Urothelium cell line (cell line): ENCODE measurements at places on chromosomes 5 and 9.

DNA sequence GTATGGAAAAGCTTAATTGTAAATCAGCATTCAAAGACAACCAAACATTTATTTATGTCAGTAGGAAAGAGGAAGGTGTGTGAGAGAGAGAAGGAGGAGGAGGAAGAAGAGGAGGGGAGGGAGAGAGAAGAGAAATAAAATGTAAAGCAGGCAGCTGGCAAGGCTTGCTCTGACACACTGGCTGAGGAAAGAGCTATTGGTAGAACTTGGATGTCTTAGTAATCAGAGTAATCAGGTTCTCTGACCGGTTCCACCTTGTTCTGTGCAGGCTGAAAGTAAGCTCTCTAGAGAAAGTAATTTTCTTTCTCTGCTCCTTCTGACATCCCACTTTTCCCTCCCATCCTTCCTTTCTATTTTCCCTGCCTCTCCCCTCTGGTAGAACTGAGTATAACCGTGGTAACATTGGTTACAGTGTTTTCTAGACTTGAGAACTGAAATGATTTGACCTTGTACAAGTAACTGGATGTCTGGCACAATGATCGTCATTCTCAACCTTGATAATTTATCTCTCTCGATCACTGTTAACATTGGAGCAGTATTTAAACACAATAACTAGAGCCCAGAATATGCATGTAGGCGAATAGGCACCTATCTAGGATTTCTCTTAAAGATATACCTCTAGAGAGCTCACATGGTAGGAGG is 33.3 kb downstream of the TLE4 start:
- no peak for DNase-seq

DNA sequence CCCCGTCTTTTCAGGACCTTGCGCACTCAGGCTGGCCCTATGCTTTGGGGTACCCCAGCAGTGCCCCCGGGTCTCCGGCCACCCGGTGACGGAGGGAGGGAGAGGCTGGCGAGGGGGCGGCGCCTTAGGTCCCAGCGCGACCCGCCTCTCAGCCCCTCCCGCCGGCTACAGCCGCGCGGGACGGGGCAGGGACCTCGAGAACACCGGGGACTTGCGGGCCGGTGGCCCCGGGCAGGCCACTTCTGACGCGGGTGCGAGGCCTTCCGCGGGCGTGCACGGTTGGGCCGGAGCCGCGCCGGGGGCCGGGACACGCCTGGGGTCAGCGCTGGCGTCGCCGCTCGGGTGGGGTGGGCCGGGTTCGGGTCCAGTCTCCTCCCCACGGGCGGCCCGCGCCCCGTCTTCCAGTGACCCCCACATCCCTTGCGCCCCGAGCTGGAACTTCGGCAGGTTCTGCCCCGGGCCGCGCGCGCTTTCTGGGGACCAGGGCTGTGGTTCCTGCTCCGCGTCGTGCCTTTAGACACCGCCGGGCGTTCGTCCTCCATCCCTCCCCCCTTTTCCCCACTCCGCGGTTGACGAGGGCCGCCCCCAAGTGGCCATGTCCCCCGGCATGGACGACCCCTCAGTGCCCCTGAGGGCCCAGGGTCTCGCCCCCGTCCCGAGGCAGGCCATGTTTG is 3.8 kb upstream of the SQSTM1 start:
- no peak for DNase-seq

DNA sequence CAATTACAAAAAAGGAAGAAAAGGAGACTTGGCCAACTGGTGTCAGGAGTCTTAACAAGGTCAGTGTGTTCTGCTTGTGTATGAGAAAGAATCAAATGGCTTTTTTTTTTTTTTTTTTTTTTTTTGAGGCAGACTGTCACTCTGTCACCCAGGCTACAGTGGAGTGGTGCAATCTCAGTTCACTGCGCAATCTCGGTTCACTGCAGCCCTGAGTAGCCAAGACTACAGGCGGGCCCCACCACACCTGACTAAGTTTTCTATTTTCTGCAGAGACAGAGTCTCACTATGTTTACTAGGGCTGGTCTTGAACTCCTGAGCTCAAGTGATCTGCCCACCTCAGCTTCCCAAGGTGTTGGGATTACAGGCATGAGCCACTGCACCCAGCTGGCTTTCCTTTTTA is 3.1 kb upstream of the IL7R start:
- no peak for DNase-seq

- DNase-seq: no peak
Observed at GRCh38 chr5:179125789-179126505, 65.8 kb downstream of the ZNF354C start.

DNA sequence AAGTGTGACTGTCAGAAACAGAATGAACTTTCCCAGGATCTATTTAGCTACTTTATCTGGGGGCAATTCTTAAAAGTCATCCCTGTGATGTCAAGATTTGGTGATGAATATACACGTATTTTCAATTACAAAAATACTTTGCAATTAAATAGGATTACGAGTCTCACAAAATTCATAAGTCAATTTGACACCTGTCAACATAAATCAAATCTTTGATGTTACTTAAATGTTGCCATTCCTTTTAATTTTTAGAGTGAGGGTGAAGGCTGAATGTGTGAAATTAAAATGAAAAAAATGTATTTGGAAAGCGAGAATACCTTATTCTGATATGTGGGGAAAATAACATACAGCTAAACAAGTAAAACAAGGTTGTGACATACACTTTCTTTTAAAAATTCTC is 202.9 kb downstream of the EPB41L4A start:
- no peak for DNase-seq

DNA sequence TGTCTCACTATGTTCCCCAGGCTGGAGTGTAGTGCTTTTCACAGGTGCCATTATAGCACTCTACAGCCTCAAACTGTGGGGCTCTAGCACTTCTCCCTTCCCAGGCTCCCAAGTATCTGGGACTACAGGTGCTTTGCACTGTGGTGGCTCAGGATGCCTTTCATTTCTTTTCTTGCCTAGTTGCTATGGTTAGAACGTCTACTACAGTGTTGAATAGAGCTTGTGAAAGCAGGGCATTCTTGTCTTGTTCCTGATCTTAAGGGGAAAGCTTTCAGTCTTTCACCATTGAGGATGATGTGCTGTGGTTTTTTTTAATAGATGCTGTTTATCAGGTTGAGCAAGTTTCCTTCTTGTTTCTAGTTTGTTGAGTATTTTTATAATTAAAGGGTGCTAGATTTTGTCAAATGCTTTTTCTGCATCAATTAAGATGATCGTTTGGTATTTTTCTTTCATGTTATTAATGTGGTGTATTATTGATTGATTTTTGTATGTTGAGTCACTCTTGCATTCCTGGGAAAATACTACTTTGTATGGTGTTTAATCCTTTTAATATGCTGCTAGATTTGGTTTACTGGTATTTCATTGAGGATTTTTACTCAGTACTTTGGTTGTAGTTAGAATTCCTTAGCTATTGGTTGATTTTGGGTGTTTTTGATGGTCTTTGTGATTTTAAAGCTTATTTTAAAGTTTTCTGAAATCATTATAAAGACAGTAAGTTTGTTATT is 35.6 kb downstream of the GPBP1 start:
- DNase-seq: no peak

GRCh38 chr9:114723931-114724330 is 41.9 kb upstream of the TEX48 start:
- DNase-seq: no peak

DNA sequence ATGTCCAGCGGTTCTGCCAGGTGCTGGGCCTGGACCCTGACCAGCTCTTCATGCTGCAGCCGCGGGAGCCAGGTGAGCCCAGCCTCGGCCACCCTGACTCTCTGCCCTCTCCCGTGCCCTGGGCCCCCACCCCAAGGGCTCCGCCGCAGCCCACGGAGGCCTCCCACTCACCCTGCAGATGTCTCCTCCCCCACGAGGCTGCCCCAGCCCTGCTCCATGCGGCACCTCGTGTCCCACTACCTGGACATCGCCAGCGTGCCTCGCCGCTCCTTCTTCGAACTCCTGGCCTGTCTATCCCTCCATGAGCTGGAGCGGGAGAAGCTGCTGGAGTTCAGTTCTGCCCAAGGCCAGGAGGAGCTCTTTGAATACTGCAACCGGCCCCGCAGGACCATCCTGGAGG is 7.4 kb downstream of the RNF208 start:
- DNase-seq: no peak

DNA sequence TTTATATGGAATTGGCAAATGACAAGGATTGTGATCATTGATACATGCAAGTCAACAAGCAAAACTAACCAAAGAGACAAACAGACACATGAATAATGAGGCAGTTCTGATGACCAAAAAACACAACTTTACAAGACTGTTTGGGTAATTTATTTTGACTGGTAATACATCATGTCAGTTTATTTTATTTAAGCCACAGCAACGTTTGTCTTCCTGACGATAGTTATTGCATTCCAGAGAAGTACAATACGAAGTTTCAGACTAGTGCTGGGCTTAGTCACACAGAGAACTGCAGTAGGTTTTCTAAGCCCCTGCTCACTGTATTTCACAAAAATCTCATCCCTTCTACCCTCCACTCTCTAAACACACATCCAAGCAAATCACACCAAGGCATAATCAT is 514.2 kb downstream of the RAB3C start:
- DNase-seq: no peak

DNA sequence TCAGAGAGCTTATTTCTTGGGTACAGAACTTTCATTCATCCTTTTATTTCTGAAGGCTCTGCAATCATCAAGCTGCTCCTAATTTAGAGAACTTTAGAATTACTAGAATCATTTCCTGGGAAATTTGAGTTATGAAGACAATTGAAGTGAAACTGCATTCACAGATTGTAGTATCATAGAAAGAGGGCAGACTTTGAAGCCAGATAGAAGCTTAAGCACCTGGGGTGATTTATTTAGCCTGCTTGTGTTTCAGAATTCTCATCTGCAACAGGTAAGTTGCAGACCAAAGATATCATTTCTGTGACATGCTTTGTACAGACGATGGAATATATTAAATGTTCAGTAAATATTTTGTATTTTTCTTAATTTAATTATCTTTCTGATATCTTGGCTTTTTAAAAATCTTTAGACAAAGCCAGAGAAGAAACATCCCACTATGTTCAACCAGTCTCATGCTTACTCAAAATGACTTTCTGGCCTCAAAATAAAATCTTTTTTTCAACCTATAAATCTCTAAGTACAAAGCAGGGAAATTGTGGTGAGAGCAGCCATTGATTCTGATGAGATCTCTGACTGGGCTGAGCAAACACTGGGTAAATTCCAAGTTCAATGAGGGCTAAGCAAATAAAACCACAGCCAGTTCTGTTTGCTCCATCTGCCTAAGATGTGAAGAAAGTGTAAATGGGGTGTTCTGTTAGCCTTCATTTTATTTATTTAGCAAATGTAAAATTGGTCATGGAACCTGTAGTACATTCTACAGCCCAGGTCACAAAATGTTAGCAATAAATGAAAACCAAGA is 264.7 kb upstream of the CCNG1 start:
- DNase-seq: no peak

GRCh38 chr5:118407958-118408357 is 580.4 kb downstream of the DTWD2 start:
- no peak for DNase-seq

GRCh38 chr9:94157050-94157801 is 73.0 kb downstream of the PTPDC1 start:
- peak; percentile 45 for DNase-seq

GRCh38 chr9:134919303-134919702 is 1.6 kb upstream of the FCN1 start:
- DNase-seq: no peak

GRCh38 chr5:158521995-158522394 is 577.7 kb downstream of the EBF1 start:
- DNase-seq: no peak

DNA sequence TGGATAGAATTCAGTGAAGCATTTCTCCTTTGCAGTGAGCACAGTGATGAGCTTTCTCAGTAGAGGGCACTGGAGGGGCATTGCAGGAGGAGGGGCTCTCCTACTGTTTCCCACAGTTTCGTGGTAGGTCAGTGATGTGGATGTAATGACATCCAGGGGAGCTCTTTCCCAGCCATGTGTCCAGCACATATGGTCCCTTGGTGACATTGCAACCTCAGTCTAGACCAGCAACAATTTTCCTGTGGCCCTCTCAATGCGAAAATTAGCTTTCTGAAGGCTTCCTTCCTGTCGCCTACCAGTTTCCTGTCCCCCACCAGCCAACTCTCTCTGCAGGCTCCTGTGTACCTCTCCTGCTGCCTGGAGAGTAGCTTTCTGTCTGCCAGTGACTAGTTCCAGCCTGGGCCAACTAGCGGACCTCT is 6.9 kb upstream of the PDCL start:
- DNase-seq: no peak

- DNase-seq: no peak
Observed at GRCh38 chr9:89747596-89747995, 142.8 kb downstream of the GADD45G start.

GRCh38 chr5:150295741-150296486 is 6.3 kb upstream of the CAMK2A start:
- no peak for DNase-seq

- DNase-seq: no peak
Observed at GRCh38 chr5:82662340-82662739, 384.2 kb upstream of the RPS23 start.

DNA sequence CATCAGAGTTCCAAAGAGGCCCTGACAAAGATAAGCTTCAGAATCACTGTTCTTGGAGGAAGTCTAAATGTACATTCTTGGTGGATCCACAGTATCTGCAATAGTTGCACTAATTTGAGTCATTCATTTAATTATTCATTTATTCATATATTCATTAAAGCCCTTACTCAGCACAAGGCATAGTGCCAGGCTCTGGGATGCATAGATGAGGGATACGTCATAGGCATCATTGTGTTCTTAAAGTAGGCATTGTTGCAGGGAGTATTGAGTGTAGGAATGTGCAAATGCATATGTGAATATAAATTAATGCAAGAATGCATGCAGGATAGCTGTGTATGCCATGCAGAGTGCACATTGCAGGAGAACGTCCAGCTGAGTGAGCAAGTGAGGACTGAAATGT is 100.7 kb downstream of the DRD1 start:
- DNase-seq: no peak

GRCh38 chr5:158958021-158958994 is 141.4 kb downstream of the EBF1 start:
- DNase-seq: no peak

GRCh38 chr9:77906991-77907390 is 124.6 kb downstream of the GNAQ start:
- no peak for DNase-seq

DNA sequence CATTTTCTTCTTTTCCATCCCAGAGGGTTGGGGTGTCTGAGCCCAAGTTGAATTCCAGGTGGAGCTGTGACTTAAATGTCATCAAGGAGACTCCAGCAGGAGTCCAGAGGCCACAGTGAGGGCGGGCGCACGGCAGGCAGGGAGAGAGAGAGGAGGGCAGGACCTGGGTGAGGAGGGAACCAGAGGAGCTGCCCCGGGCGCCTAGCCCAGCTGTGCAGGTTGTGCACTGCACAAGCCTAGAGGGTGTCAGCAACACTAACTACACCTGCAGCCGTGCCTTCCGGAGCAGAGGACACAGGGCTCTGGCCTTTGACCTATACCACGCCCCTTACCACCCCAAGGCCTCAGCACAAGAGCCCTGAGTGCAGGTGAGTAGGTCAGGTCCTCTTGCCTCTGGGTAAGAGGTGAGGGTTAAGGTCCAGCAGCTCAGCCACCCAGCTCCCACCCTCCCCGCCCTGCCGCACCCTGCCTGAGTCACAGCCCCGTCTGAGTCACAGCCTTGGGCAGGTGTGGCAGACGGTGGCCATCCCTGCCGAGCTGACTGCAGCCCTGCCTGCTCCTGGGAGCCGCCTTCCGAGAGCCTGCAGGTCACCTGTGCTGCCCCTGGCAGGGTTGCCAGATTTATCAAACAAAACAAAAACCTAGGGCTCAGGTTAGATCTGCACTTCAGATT is 6.4 kb upstream of the AGPAT2 start:
- DNase-seq: peak; percentile 93
